ENCODE measurements at places on chromosomes 6 and 20. TPM values are rescaled to one million over a fixed set of nuclear protein-coding genes. Genes with fewer than 3 reads are reported as not detected.
A peak's percentile ranks its signal among the peaks of the same experiment; 100 is the strongest.

DNA sequence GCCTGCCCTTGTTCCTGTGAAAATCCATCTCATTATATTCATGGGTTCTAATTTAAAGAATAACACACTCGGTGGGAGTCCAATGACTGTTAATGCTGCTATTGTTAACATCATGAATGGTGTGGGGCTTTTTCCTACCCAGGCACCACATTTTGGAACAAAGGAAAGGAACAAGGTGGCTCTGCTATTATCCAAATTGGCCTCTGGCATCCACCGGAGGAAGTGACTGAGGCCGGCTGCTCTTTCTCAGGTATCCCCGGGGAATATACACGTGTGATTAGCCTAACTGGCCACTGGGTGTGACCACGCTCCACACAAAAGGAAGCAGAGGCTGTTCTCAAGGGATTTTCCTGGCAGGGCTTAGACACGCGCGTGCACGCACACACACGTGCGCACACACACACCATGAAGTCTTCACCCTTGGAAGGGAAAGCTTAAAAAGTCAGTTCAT, 601.2 kb upstream of the ARID1B start:
- H3K27ac ChIP-seq, result no peak overlapping the region
- no peak overlapping the region for H3K4me3 ChIP-seq
- peak; percentile 68 for DNase-seq
- no peaks in the 10 kb centered on the region for H3K36me3 ChIP-seq
- no peaks in the 10 kb centered on the region for H3K27me3 ChIP-seq

DNA sequence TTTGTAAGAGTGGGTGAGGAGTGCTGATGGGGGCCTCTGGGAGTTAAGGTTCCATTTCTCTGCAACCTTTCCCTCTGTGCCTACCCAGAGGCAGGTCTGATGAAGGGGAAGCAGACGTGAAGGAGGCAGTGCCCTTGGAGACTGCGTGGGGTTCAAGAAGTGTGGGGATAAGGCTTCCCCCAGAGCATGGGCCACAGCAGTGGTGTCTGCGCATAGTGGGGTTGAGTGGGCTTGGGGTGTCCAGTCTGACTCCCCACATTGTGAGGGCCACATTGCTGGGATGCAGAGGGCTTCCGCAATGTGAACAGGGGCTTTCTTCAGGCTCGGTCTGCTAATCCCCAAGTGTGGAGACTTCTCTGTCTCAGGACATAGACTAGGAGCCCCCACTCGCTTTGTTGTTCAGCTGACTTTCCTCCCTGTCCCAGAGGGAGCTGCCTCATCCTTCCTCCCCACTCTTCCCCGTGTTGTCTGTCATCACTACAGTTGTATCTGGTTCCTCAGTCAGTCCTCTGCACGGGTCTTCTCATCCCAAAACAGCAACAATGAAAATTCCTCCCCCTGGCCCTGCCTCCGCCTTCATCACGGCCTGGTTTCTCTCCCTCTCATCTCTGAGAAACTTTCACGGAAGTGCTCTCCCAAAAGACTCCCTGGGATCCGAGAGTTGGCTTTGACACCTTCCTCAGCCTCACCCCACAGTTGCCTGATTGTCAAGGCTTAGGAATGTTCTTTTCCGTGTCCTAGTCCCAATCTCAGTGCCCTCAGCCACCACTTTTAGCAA, 2.8 kb downstream of the EBF4 start:
- H3K4me3 ChIP-seq, result no peak overlapping the region
- no peaks in the 10 kb centered on the region for H3K36me3 ChIP-seq
- peak; percentile 56 for DNase-seq
- H3K27ac ChIP-seq, result no peak overlapping the region
- no peaks in the 10 kb centered on the region for H3K27me3 ChIP-seq
- peaks cover 21% of the 10 kb centered on the region for H3K4me1 ChIP-seq

DNA sequence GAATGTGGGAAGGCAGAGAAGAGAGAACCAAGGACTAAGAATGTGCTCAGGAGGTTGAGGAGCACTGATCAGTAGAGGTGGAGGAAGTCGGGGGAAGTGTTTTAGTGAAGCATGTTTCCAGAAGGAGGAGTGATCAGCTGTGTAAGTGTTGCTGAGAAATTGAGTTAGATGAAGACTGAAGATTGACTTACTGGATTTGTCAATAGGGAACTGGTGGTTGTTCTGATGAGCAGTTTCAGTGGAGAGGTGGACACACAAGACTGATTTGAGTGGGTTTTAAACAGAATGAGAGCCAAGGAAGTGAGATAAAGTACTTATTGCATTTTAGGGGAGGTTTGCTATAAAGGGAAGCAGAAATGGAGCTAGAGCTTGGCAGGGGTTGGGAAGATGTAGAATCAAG, 182.6 kb downstream of the CDKAL1 start:
- H3K36me3 ChIP-seq, result no peaks in the 10 kb centered on the region
- no peaks in the 10 kb centered on the region for H3K4me1 ChIP-seq
- H3K27ac ChIP-seq, result no peak overlapping the region
- H3K4me3 ChIP-seq, result no peak overlapping the region
- no peak for DNase-seq

DNA sequence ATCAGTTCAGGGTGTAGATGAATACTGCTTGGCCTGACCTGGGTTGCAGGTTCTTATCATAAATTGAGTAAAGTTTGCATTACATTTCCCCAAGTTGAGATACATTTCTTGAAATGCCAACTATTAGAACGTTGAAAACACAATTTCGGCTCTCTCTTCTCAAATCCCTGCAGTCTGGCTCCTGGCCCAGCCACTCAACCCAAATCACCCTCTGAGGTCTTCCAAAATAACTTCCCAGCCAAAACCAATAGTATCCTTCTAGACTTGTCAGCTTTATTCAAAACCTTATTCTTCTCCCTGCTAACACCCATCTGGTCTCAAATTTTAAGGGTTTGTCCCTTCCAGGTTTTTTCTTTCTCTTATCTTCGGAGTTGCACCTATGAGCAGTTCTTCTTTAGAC, 263.6 kb downstream of the EYA4 start:
- no peaks in the 10 kb centered on the region for H3K36me3 ChIP-seq
- peaks cover 17% of the 10 kb centered on the region for H3K4me1 ChIP-seq
- no peaks in the 10 kb centered on the region for H3K27me3 ChIP-seq
- DNase-seq, result no peak

Gene FHL5
- total RNA-seq, result 7.8 TPM
